ENCODE measurements at places on chromosomes 2 and 18.

- H3K4me3 ChIP-seq: no peak overlapping the region
- H3K4me1 ChIP-seq: no peaks in the 10 kb centered on the region
- no peak for DNase-seq
- H3K36me3 ChIP-seq: no peaks in the 10 kb centered on the region
Observed at GRCh38 chr2:240463866-240464481, 28.5 kb downstream of the GPC1 start.

DNA sequence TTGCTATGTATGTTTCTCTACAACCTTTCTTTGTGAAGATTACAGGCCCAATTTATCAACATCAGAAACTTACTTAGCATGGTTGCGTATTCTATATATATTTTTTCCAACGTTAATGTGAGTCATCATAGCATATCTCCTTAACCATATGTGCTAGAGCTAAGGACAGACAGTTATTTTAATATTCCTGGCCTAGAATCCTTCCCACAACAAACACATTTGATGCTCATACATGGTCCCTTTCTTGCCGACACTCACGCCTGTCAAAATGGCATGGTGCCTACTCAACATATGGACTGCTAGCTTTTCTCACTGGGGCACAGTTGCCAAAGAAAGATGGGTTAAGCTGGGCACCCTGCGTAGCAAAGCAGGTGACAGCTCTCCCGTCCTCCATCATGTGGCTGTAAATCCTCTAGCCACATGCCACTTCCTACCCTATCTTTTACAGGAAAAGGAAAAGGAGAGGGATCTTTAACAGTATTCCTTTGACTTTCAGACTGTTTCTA, 75.2 kb upstream of the GALNT5 start:
- no peak for DNase-seq
- peak overlapping the region; percentile 40 for H3K27ac ChIP-seq
- no peak overlapping the region for H3K4me3 ChIP-seq
- H3K36me3 ChIP-seq: no peaks in the 10 kb centered on the region

- H3K36me3 ChIP-seq: peaks cover 37% of the 10 kb centered on the region
- H3K27me3 ChIP-seq: no peaks in the 10 kb centered on the region
- H3K4me3 ChIP-seq: no peak overlapping the region
- no peak overlapping the region for H3K27ac ChIP-seq
- DNase-seq: no peak
Observed at GRCh38 chr18:49285627-49286026, 174.8 kb downstream of the DYM start.

DNA sequence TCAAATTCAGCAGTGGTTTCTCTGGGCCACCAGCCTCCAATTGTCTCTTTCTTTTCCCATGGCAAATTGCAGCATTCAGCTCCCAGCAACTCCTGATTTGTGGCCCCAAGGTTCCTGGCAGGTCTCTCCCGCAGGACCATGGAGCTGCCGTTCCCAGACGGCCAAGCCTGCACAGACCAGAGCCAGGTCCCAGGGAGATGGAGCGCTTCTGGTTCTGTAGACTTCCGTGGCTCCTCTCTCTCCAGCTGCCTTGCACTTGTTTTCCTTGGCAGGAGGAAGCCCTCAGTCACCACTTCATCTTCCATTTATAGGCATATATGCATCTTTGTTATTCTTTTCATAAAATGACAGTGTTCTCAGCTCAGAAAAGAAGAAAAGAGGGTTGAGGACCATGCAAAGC, 21.7 kb downstream of the TNP1 start:
- DNase-seq: no peak
- no peak overlapping the region for H3K27ac ChIP-seq
- no peaks in the 10 kb centered on the region for H3K4me1 ChIP-seq
- H3K4me3 ChIP-seq: no peak overlapping the region
- H3K27me3 ChIP-seq: no peaks in the 10 kb centered on the region
- no peaks in the 10 kb centered on the region for H3K36me3 ChIP-seq

- no peak overlapping the region for H3K4me3 ChIP-seq
- no peaks in the 10 kb centered on the region for H3K36me3 ChIP-seq
- no peaks in the 10 kb centered on the region for H3K27me3 ChIP-seq
- DNase-seq: no peak
- no peaks in the 10 kb centered on the region for H3K4me1 ChIP-seq
Observed at GRCh38 chr18:35571138-35571537, 10.4 kb upstream of the GALNT1 start.

GRCh38 chr18:54995421-54996143, 36.3 kb upstream of the CCDC68 start:
- no peaks in the 10 kb centered on the region for H3K4me1 ChIP-seq
- H3K27me3 ChIP-seq: no peaks in the 10 kb centered on the region
- DNase-seq: no peak
- H3K4me3 ChIP-seq: no peak overlapping the region
- no peak overlapping the region for H3K27ac ChIP-seq

DNA sequence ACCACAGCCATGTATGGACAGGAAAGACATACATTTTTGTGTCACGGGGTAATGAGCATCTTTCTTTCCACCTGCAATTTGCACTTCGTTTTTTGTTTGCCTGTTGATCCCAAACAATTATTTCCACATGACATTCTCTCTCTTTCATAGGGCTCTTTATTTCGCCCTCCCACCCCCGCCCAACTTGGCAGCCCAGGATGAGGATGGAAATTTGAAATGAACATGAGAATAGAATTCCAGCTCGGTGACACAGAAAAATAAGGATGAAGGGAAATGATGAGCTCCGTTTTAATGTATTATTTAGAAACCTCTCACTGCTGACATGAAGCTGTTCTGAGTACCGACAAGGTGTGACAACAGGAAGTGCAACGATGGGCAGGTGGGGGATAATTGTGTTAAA, 443.3 kb downstream of the SOCS6 start:
- H3K4me1 ChIP-seq: no peaks in the 10 kb centered on the region
- H3K27me3 ChIP-seq: no peaks in the 10 kb centered on the region
- no peaks in the 10 kb centered on the region for H3K36me3 ChIP-seq
- no peak for DNase-seq
- no peak overlapping the region for H3K4me3 ChIP-seq

DNA sequence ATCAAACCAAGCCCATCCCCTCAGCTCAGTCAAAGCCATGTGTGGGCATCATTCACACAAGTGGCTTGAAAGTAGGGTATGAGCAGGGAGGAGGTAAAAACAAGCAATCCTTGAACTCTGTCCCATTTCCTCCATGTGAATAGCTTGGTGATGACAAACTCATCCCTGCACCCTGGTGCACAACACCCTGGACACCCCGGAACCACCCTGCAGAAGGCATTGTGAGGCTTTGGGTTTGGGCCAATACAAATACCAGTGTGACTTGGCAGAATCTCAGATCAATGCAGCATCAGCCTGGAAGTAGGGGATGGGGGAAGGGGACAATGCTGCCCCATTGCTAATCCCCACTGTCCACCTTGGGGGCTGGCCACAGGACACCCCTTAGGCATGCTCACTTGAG, 28.6 kb downstream of the TGFA start:
- no peak overlapping the region for H3K4me3 ChIP-seq
- peaks cover 55% of the 10 kb centered on the region for H3K4me1 ChIP-seq
- H3K27ac ChIP-seq: peak overlapping the region; percentile 62
- H3K27me3 ChIP-seq: no peaks in the 10 kb centered on the region

DNA sequence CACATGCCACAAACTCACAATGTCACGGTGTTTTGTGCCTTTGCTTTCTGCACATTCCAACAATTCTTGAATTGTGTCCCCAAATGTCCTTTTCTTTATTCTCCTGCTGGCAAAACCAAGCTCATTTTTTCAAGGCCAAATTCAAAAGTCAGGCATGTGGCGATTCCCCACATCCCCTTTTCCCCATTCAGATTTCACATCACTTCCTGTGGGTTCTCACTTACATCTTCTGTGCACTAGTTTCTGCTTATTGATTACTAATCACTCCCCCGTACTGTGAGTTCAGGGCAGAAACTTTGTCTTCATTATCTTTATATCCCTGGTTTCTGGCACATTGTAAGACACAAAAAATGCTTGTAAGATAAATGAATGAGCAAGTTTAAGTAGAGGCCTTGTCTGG, 69.2 kb downstream of the AP1S3 start:
- no peak overlapping the region for H3K4me3 ChIP-seq
- no peak overlapping the region for H3K27ac ChIP-seq
- no peaks in the 10 kb centered on the region for H3K27me3 ChIP-seq
- no peak for DNase-seq
- H3K4me1 ChIP-seq: peaks cover 9% of the 10 kb centered on the region

DNA sequence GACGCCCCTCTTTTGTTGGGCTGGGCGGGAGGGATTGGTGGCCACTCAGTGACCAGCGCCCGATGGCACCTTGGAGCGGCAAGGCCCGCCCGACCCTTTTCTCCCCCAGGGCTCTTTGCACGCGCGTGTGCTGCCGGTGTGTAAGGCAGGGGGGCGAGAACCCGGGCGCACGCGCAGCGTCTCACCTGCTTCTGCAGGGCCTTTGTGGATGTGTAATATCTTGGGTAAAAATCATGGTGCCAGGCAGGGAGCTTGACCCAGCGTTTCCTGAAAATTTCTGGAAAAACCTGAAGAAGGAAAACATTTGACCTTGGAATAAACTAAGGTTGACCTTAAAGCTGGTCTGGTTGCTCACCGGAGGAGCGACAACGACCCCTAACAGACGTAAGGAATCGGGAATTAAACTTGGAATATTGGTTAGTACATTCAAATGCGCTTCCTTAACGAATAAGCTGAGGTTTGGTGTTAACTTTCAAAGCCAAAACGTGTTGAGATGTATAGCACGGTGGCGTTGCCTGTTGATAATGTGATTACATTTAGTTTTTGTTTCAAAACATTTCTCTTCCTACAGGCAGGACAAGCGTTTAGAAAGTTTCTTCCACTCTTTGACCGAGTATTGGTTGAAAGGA, 438 bp downstream of the HSPE1 start:
- H3K27me3 ChIP-seq: no peaks in the 10 kb centered on the region
- DNase-seq: no peak
- peaks cover 24% of the 10 kb centered on the region for H3K36me3 ChIP-seq
- H3K4me1 ChIP-seq: peaks cover 42% of the 10 kb centered on the region
- peak overlapping the region; percentile 91 for H3K27ac ChIP-seq

GRCh38 chr2:100367163-100367562, 44.9 kb upstream of the LONRF2 start:
- no peak overlapping the region for H3K27ac ChIP-seq
- H3K4me1 ChIP-seq: no peaks in the 10 kb centered on the region
- H3K27me3 ChIP-seq: no peaks in the 10 kb centered on the region
- H3K4me3 ChIP-seq: no peak overlapping the region

- DNase-seq: no peak
- H3K27ac ChIP-seq: no peak overlapping the region
- peaks cover 10% of the 10 kb centered on the region for H3K4me1 ChIP-seq
- no peaks in the 10 kb centered on the region for H3K36me3 ChIP-seq
Observed at GRCh38 chr2:174781298-174781697, 17.0 kb upstream of the CHRNA1 start.

GRCh38 chr2:10240161-10240681, 62.5 kb upstream of the HPCAL1 start:
- no peaks in the 10 kb centered on the region for H3K36me3 ChIP-seq
- peaks cover 14% of the 10 kb centered on the region for H3K4me1 ChIP-seq
- H3K4me3 ChIP-seq: no peak overlapping the region
- H3K27me3 ChIP-seq: no peaks in the 10 kb centered on the region

GRCh38 chr2:172357442-172357841, 69.9 kb upstream of the ITGA6 start:
- H3K27ac ChIP-seq: no peak overlapping the region
- no peak overlapping the region for H3K4me3 ChIP-seq
- no peaks in the 10 kb centered on the region for H3K36me3 ChIP-seq
- H3K4me1 ChIP-seq: no peaks in the 10 kb centered on the region
- H3K27me3 ChIP-seq: no peaks in the 10 kb centered on the region

- H3K27ac ChIP-seq: no peak overlapping the region
- no peak for DNase-seq
- no peaks in the 10 kb centered on the region for H3K4me1 ChIP-seq
- no peaks in the 10 kb centered on the region for H3K27me3 ChIP-seq
- peaks cover 99% of the 10 kb centered on the region for H3K36me3 ChIP-seq
Observed at GRCh38 chr2:197092431-197092830, 165.9 kb upstream of the PGAP1 start.

DNA sequence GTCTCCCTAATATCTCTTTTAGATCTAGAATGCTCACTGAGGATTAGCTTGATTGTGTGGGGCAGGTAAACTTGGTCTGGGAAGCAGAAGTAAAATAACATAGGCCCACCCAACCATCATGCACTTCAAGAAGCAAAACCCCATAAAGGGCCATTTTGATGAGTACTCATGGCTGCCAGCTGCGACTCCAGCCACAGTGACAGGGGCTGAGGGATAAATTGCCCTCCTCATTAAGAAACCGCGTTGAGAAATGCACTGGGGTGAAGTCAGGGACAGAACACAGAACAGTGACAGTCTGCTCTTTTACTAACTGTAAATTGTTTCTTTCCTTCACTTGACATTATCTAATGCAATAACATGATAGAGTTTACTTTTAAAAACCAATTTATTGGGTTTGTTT, 60.2 kb downstream of the RND3 start:
- H3K4me3 ChIP-seq: no peak overlapping the region
- no peaks in the 10 kb centered on the region for H3K4me1 ChIP-seq
- DNase-seq: no peak
- no peaks in the 10 kb centered on the region for H3K36me3 ChIP-seq
- no peaks in the 10 kb centered on the region for H3K27me3 ChIP-seq
- no peak overlapping the region for H3K27ac ChIP-seq

DNA sequence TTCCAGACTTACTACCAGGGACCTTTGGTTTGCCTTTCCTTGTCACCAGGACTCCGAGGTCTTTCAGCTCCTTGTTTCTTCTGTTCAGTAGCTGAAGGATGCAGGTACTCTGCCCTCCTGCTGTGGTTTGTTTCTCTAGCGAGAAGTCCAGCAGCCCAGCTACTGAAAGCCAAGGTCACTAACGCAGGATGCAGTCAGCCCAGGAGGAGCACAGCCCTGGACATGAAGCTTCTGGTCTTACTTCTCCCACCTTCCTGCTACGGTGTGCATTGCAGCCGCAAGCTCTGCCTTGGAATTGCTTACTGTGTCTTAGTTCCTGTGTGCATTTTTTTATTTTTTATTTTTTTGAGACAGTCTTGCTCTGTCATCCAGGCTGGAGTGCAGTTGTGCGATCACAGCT, 62.4 kb downstream of the DGKD start:
- peaks cover 33% of the 10 kb centered on the region for H3K36me3 ChIP-seq
- no peaks in the 10 kb centered on the region for H3K27me3 ChIP-seq
- no peak overlapping the region for H3K4me3 ChIP-seq
- DNase-seq: no peak
- H3K4me1 ChIP-seq: peaks cover 14% of the 10 kb centered on the region

DNA sequence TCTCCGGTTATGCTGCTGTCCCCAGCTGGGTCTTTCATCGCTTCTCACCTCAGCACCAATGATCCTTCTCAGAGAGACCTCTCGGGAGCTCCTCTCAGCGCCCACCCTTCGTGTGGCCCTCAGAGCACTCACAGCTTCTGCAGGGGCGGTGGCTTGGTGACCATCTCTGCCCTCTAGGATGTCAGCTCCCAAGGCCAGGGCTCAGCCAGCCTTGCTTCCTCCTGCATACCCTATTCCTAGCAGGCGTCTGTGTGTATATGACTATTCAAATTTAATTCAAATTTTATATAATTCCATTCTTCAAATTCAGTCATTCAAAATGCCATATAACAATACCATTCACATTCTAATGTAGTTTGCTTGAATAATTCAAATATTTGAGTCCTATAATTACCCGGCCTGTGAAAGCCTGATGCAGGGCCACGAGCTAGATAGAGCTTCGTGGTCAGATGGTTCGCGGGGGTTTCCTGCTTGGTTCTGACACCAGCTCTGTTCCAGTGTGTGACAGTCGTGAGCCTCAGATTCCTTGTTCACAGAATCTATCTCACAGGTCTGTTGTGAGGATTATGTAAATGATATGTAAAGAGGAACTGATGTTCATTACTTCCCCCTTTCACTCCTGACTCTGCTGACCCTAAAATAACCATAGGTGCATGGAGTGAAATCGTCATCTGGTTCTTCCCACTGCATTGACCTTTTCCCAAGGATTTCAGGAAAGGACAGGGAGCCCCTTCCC, 94.0 kb upstream of the CNGA3 start:
- no peak overlapping the region for H3K27ac ChIP-seq
- DNase-seq: peak; percentile 82
- H3K27me3 ChIP-seq: peaks cover 3% of the 10 kb centered on the region
- H3K36me3 ChIP-seq: no peaks in the 10 kb centered on the region
- H3K4me3 ChIP-seq: no peak overlapping the region

Measured in CD14-positive monocyte (primary cell).